ENCODE measurements at places on chromosomes 7 and 10.

- DNase-seq, result peak; percentile 11
Observed at GRCh38 chr10:109902992-109903947, 20.0 kb downstream of the XPNPEP1 start.

DNA sequence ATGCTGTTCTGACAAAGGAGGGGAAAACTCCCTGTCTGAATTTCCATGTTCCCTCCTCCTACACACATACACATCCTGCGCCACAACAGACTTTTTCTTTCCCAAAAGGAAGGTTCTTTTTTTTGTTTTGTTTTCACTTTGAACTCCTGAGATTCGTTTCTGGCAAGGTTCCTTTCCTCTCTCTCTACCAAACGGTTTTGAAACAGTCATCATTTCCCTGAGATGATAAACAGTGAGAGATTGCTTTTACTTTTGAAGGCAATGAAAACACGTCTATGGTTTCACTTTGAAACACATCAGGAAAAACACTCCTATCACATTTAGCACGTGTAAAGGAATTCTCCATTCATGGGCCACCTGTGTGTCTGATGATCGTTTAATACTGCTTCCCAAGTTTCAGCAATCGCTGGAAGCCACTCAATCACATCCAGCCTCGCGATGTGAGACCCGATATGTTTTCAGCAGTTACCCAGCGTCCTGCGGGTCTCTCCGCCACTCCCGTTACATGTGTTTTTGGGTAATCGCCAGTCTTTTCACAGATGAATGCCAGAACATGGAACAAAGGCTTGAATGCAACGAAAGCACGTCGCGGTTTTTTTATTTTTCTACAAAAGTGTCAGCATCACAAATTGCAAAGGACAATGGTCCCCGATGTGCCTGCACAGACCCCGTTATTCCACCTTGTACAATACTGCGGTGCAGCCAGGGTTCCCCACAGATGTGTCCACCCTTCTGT lies 62.8 kb upstream of the CUX1 start:
- DNase-seq, result peak; percentile 8

GRCh38 chr10:124270530-124271327 lies 148.0 kb downstream of the OAT start:
- DNase-seq, result no peak

GRCh38 chr7:100190048-100190711 lies 12.5 kb downstream of the STAG3 start:
- no peak for DNase-seq

DNA sequence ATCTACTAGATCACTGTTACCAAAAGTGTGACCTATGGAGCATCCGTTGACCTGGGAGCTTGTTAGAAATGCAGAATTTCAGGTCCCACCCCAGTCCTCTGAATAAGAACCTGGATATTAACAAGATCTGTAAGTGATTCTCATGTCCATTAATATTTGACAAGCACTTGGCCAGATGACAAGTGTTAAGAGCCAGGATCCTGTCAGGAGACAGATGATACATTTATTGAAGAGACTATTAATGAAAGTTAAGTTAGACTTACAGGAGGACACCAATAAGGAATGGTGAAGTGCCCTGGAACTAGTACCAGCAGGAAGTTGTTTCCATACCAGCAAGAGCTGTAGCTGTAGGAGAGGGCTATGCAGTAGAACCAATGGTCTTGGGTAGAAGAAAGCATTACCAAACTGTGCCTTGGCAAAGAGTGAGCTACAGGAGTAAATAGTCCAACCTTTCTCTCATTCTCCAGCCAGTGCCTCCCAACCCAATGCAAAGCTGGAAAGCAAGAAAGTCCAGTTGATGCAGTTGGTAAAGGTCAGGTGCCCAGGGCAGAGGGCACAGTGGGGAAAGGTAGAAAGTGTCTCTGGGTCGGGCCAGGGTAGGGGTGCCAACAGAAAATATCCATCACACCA lies 35.3 kb upstream of the ADD3 start:
- no peak for DNase-seq

DNA sequence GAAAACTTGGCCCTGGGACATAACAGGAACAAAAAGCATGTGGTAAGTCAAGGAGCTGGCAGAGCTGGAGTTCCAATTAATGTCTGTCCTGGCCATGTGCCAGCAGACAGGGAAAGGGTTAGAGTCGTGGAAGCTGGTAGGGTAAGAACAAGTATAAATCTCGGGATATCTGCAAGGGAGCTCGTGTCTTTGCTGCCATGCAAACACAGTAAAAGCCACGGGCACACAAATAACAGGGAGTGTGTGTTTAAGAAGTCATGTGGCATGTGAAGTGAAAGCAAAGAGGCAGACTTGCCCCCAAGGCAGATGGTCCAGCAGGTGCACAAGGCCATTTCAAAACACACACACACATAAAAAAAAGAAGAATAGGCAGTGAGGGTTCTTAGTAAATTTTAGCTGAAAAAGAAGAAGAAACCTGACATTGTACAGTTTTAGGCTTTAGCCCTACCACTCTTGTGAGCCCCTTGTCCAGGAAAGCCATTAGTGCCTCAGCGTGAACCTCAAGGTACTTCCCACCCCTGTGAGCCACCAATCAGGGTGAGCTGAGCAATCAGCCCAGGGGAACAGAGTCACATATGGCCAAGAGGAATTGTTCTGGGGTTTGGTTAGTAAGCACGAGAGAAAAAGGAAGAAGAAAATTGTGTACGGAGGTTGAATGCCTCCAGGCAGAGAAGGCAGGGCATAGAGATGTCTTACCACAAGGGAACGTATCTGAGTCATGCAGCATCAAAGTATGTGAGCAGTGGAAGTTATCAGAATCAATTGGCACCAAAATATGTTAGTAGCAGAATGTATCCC lies 32.8 kb upstream of the ARHGAP12 start:
- peak; percentile 38 for DNase-seq

DNA sequence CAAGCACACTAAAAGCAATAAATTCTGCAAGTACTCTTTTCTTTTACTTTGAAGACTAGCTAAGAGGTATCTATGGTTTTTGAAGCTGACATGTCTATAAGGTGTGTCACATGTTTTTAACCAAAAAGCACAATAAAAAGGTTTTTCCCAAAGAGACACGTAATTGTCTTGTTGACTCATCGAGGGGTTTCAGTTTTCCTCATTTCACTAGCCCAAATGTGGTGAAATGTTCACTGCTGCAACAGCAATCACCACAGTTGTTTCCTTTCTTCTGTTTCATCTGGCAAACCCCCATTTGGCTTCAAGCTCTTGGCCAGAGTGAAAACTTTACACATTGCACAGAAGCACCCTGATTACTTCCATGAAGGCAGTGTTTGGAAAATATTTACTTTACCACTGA lies 3.8 kb upstream of the HOXA4 start:
- no peak for DNase-seq

- DNase-seq, result no peak
Observed at GRCh38 chr10:12943425-12943824, 58.1 kb downstream of the CCDC3 start.

DNA sequence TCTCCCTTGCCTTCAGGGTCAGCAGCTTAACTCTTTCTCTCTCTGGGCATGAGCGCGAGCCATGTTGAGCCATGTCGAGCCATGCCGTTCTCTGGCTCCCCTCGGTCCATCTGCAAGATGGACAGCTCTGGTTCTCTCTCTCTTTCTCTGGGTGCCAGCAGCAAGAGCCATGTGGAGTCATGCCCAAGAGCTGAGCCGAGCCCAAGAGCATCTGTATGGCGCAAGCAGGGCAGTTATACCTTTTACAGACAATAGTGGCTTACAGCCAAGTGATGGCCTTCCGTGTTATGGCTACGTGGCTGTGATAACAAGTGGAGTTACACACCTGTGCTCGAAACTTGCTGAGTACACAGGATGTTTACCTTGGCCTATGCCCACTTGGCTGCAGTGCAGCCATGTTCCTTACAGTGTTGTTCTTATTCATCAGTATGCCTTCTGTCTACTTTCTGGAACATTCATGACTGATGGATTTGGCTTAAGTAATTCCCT lies 327.7 kb downstream of the GLRX3 start:
- DNase-seq, result no peak

DNA sequence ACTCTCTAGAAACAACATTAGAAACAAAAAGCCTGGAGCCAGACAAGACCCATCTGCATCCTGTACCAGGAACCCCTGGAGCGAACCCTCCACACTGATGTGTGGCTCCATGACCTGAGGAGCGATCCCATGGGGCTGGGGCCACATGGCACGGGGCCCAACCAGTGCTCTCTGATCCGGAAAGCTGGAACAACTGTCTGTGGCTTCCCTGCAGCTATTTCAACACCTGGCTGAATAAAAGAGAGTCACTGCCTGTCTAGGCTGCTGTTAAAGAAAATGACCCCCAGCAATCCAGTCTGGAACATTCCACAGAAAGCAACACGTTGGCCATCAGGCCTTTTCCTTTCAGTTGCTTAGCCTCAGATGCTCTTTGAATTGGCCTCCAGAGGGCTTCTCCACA lies 20.9 kb downstream of the UROS start:
- peak; percentile 12 for DNase-seq

DNA sequence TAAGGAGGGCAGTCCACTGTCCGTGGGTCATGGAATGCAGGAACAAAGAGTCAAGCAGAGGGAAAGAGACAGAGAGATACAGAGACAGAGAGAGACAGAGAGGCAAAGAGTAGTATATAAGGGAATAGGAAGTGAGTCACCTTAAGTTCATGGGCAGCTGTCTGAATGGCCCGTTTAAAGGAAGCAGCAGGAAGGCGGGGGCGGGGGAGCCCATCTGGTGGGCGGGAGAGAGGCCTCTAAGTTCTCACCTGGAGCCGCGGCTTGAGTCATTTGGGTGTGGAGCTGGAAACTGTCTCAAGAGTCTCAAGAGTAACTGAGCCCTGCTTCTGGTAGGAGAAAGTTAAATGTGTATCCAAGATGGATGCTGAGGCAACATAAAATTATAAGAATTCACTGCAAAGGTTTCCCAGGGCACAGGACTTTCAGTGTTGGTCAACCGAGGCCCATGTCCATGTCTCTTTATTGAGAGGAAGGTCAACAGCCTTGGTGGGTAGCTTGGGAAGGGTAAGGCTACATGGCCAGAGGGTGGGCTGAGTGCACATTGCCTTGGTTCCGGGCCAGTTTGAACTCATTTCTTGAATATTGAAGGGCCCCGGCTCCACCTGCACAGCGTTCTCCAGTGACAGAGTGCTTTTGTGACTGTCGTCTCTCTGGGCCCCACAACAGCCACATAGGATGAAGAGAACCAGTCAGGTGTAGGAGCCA lies 85.5 kb upstream of the CACUL1 start:
- DNase-seq, result no peak

GRCh38 chr10:80579181-80579763 lies 41.6 kb downstream of the SH2D4B start:
- DNase-seq, result no peak

DNA sequence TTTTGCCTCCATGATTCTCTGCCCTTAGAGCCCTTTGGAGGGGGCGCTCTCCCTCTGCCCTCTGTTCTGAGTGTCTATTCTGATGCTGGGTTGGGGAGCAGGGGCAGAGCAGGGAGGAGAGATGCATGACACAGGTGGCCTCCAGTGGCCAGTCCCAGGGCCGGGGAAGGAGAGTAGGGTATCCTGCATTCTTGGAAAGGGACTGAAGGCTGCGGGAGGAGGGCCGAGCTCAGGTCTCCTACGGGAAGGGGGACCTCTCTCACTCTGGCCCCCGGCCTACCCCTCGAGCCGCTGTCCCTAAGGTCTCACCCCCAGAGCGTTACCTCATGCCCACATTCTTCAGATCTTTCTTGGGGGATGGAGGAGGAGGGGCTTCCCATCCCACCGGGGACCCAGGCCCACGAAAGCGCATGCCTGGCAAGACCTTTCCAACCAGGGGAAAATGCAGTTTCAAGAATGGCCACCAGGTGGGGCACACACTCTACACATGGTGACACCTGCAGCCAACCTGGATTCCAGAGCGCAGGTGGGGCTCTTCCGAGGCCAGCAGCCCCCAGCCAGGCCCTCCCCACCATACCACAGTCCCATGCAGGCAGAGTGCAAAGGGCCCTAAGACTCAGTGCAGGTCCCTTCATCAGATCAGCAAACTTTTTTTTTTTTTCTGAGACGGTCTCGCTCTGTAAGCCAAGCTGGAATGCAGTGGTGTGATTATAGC lies 86.4 kb downstream of the MYL10 start:
- DNase-seq, result peak; percentile 26

DNA sequence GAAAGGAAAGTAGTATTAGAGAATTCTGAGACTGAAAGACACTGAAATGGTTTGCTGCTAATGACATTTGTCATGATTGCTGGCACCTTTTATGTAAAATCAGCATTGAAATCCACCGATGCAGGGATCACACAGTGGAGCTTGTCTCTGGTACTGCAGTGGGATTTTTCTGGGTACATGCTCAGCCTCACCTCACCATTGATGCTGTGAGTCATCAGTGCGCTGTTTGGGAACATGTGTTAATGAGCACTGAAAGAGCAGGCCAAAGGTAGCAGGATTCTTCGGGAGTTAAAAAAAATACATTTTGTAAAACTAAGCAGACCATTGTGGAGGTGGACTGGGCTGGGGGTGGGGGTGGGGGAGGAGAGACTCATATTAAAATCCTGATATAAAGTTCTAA lies 174.9 kb downstream of the CREB5 start:
- DNase-seq, result no peak

GRCh38 chr7:29249383-29249750 lies 54.8 kb downstream of the CHN2 start:
- no peak for DNase-seq

- no peak for DNase-seq
Observed at GRCh38 chr7:48312151-48312550, 140.9 kb downstream of the ABCA13 start.

- DNase-seq, result no peak
Observed at GRCh38 chr10:101595591-101596433, 7.7 kb downstream of the DPCD start.

GRCh38 chr10:76779796-76780301 lies 857.8 kb downstream of the KCNMA1 start:
- DNase-seq, result no peak

DNA sequence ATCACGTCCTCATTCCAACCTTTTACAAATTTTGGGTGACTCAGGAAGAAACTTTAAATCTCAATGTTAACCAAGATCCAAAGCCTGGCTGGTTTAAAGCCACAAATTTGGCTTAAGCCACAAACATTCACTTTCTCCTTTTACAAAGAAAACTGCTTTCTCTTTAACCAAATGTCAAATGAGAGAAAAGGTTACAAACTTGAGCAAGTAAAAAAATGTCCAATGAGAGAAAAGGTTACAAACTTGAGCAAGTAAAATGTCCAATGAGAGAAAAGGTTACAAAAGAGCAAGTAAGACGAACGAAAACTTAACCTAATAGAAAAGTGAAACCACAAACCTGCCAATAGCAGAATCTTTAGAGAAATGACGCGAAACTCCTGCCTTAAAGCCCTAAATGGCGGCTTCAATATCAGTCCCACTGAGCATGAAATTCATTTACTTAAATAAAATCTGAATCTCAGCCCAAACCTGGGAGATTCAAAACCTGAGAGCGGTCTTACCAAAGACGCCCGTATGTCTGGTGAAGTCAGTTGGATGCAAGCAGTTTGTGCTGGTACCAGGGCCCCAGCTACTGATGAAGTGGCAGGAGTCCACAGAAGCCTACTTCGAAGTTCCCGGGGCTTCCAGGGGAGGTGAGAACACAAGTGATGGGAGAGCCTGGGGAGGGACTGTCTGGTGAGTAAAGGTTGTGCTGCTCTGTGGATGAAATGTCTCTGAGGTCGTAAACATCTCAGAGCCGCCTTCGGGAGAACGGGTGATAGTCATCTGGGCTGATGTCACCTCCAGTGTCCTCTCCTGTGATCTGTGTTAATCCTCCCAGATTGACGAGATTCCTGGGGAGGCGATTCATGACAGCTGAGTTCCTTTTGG lies 74.6 kb downstream of the PAXIP1 start:
- DNase-seq, result no peak

All from NCI-H2171 (cell line).